MCF 10A (cell line): ENCODE measurements at places on chromosomes 2 and 18. TPM values are rescaled to one million over a fixed set of nuclear protein-coding genes. Genes with fewer than 3 reads are reported as not detected.

DNA sequence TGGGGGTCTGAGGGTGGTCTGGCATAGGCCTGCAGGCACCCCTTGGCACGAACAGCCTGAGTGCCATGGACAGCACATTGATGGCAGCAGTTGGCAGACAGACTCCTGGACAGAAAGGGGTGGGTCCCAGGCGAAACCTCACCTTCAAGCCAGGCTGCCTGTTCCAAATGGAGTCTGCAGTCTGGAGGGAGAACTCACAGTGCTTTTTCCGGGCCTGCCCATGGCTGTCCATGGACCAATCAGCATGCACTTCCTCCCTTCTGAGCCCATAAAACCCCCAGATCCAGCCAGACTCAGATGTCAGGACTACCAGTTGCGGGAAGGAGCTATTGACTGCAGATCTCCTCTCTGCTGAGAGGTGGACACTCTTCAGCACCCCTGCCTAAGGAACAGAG lies 694.6 kb upstream of the ACVR2A start:
- H3K4me3 ChIP-seq, result peak overlapping the region; percentile 60
- H3K36me3 ChIP-seq, result no peaks in the 10 kb centered on the region
- peak overlapping the region; percentile 63 for H3K27ac ChIP-seq
- no peak for DNase-seq
- H3K27me3 ChIP-seq, result no peaks in the 10 kb centered on the region

- H3K27me3 ChIP-seq, result no peaks in the 10 kb centered on the region
- peaks cover 51% of the 10 kb centered on the region for H3K36me3 ChIP-seq
- DNase-seq, result no peak
- peak overlapping the region; percentile 53 for H3K27ac ChIP-seq
- peaks cover 9% of the 10 kb centered on the region for H3K4me1 ChIP-seq
Observed at GRCh38 chr2:85377083-85377482, 22.5 kb downstream of the ELMOD3 start.

DNA sequence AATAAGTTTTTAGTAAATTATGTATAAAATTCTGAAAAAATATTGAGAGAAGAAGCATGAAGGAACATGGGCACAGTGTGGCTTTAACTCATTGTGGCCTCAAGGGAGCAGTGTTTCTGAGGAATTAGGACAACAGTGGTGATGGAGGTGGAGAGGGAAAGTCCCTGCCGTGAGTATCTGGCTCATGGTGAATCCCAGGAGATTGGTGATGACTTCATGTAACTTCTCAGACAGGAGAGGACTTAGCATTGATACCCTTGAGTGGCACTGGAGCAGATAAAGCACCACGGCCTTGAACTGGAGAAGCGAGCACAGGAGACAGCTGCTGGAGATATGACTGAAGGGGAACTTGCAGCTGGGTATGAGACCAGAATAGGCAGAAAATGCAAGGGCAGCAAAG lies 35.0 kb upstream of the LRP1B start:
- peak; percentile 56 for DNase-seq
- no peak overlapping the region for H3K4me3 ChIP-seq
- H3K4me1 ChIP-seq, result peaks cover 5% of the 10 kb centered on the region
- peaks cover 55% of the 10 kb centered on the region for H3K27me3 ChIP-seq

- DNase-seq, result no peak
- H3K27me3 ChIP-seq, result no peaks in the 10 kb centered on the region
- H3K36me3 ChIP-seq, result peaks cover 7% of the 10 kb centered on the region
- H3K4me3 ChIP-seq, result no peak overlapping the region
- H3K4me1 ChIP-seq, result peaks cover 14% of the 10 kb centered on the region
Observed at GRCh38 chr2:219574484-219575311, 2.6 kb downstream of the INHA start.

GRCh38 chr18:71441156-71441555 lies 1103.0 kb downstream of the CBLN2 start:
- H3K27me3 ChIP-seq, result peaks cover 14% of the 10 kb centered on the region
- no peak for DNase-seq
- no peak overlapping the region for H3K4me3 ChIP-seq
- H3K4me1 ChIP-seq, result no peaks in the 10 kb centered on the region
- H3K27ac ChIP-seq, result no peak overlapping the region

DNA sequence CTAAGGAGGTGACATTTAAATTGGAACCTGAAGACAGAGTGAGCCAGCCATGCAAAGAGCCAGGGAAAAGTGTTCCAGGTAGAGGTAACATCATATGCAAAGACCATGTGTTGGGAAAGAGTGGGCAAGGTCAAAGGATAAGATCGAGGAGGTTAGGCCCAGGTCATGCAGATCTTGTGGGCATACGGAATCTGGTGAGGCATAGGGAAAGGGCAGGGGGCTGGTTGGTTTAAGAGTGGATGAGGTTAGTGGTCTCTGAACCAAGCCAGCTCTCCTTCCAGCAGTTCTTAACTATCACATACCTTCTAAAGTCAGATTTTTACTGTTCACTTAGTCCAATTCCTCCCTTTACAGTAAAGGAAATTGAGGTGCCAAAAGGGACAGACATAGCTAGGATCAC lies 3.0 kb downstream of the ANKRD53 start:
- H3K4me3 ChIP-seq, result no peak overlapping the region
- H3K36me3 ChIP-seq, result peaks cover 6% of the 10 kb centered on the region
- H3K27ac ChIP-seq, result no peak overlapping the region
- no peaks in the 10 kb centered on the region for H3K27me3 ChIP-seq
- no peak for DNase-seq

DNA sequence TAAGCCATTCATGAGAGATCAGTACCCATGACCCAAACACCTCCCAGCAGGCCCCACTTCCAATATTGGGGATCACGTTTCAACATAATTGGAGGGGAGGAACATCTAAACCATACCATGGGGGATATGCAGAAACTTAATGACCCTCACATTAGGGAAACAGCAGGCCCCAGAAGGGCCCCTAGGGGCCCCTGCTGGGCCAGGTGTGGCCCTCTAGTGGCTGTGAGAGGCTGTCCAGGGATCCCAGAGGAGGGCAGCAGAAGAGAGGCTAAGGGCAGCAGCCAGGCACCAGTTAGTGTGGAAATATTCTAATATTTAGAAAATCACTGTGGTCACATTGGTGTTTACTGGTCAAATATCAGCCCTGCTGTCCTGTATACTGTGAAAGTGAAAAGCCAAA lies 49.3 kb upstream of the ANKRD44 start:
- H3K27ac ChIP-seq, result no peak overlapping the region
- H3K4me1 ChIP-seq, result no peaks in the 10 kb centered on the region
- no peak overlapping the region for H3K4me3 ChIP-seq
- H3K27me3 ChIP-seq, result no peaks in the 10 kb centered on the region
- DNase-seq, result no peak

DNA sequence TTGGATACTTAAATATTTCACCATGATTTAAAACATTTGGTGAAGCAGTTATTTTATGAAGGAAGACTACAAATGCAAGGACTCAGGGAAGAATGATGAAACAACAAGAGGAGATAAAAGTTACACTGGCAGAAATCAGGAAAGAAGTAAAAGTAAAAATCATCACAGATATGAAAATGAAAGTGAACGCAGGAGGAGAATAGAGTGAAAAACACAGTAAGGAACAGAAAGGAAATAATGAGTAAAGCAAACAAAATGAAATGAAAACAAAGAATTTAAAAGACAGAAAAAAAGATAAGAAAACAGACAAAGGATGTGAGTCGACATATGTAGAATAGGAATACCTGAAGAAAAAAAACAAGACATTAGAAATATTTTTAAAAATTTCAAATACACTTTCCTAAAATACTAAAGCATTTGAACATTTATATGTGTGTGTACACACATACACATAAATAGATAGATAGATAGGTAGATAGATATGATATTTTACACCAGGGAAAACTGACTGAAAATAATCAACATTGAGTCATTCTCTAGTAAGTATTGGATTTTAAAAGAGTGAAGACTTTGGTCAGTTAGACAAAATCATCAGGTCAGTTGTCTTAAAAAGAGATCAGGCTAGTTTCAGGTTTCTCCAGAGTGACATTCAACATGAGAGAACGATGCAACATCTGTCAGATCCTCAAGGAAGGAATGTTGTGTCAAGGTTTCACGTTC lies 12.1 kb upstream of the KDSR start:
- no peak overlapping the region for H3K4me3 ChIP-seq
- peaks cover 9% of the 10 kb centered on the region for H3K36me3 ChIP-seq
- H3K27me3 ChIP-seq, result no peaks in the 10 kb centered on the region
- H3K27ac ChIP-seq, result no peak overlapping the region
- H3K4me1 ChIP-seq, result peaks cover 16% of the 10 kb centered on the region

DNA sequence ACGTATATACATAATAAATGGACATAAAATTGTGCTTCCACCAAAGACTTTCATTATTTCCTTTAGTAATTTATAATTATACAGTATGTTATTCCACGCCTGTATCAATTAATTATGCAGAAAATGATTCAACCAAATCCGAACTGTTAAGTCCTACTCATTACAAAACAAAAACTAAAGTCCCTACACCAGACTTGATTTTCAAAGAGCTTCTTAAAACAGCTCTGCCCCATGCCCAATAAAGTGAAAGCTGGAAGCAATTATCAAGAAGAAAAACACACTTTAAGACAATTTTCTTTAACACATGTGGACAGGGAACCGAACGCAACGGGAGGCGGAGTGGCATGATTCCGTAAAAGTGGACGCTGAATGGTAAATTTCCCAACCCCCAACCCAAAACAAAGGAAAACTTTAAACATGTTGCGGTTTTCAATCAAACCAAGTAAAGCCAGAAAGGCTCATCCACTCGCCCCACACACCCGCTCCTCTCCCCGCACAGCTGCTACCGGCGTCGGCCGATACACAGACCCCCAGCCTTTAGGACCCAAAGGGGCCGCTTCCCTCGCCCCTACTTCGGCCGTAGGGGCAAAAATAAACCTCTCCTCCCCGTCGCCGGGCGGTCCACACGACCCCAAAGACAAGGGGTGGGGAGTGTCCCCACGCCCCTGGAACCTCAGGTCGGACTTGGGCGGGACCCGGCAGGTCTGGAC lies 705 bp downstream of the YES1 start:
- peak overlapping the region; percentile 99 for H3K27ac ChIP-seq
- peaks cover 29% of the 10 kb centered on the region for H3K4me1 ChIP-seq
- H3K36me3 ChIP-seq, result peaks cover 6% of the 10 kb centered on the region

- H3K27ac ChIP-seq, result no peak overlapping the region
- no peaks in the 10 kb centered on the region for H3K36me3 ChIP-seq
- no peaks in the 10 kb centered on the region for H3K27me3 ChIP-seq
- H3K4me3 ChIP-seq, result no peak overlapping the region
Observed at GRCh38 chr18:22422909-22423548, 5.3 kb upstream of the CTAGE1 start.

- no peak overlapping the region for H3K4me3 ChIP-seq
- no peaks in the 10 kb centered on the region for H3K36me3 ChIP-seq
- no peak overlapping the region for H3K27ac ChIP-seq
- peaks cover 8% of the 10 kb centered on the region for H3K4me1 ChIP-seq
Observed at GRCh38 chr2:219165058-219165911, 4.5 kb downstream of the SLC23A3 start.

- H3K27me3 ChIP-seq, result no peaks in the 10 kb centered on the region
- peak; percentile 95 for DNase-seq
- no peak overlapping the region for H3K4me3 ChIP-seq
- H3K27ac ChIP-seq, result no peak overlapping the region
Observed at GRCh38 chr2:50953021-50953420, 78.9 kb downstream of the NRXN1 start.

- peaks cover 15% of the 10 kb centered on the region for H3K36me3 ChIP-seq
- H3K4me3 ChIP-seq, result no peak overlapping the region
- no peak for DNase-seq
- H3K27ac ChIP-seq, result no peak overlapping the region
- no peaks in the 10 kb centered on the region for H3K27me3 ChIP-seq
Observed at GRCh38 chr18:48844271-48844670, 106.5 kb downstream of the SMAD7 start.

DNA sequence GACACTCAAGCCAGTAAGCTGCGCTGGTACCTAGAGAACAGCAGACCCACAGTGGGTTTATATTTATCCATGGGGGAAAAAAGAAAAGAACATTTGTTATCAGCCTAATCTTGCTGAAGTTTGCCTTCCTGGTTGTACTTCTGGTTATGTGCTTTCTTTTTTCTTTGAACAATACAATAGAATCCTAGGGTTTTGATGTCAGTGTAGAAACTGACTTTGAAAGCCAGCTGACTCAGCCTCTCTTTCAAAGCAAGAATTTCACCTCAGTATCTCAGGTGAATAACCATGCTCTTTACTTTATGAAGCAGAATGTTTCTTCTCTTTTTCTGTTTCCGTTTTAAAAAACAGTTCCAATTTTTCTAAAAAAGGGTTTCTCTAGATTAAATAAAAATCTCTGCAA lies 78.4 kb downstream of the CD8B2 start:
- no peak overlapping the region for H3K27ac ChIP-seq
- DNase-seq, result no peak
- H3K36me3 ChIP-seq, result no peaks in the 10 kb centered on the region
- H3K4me1 ChIP-seq, result no peaks in the 10 kb centered on the region
- H3K27me3 ChIP-seq, result peaks cover 7% of the 10 kb centered on the region

DNA sequence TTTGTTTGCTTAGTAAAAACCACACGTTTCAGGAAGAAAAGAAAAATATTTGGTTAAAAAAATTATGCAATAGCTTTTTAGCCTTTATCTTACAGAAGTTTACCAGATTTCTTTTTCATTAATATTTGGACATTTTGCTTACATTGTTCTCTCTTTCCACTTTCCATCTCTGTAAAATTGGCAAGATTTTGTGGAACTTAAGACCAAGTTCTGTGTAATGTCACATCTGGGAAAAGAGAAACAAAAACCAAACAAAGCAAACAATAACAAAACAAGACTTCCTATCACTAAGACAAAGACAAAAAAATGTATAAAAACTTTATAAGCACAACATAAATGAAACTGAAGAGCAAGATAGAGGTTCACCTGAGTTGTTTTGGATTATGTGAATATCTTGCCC lies 1392.1 kb upstream of the CELF4 start:
- no peak overlapping the region for H3K4me3 ChIP-seq
- no peak for DNase-seq
- no peaks in the 10 kb centered on the region for H3K36me3 ChIP-seq
- H3K4me1 ChIP-seq, result no peaks in the 10 kb centered on the region
- H3K27ac ChIP-seq, result no peak overlapping the region

- no peak overlapping the region for H3K4me3 ChIP-seq
- no peaks in the 10 kb centered on the region for H3K36me3 ChIP-seq
- no peaks in the 10 kb centered on the region for H3K4me1 ChIP-seq
Observed at GRCh38 chr2:100198461-100199230, 56.3 kb upstream of the AFF3 start.

GRCh38 chr18:15165048-15165447 lies 417.1 kb downstream of the ANKRD30B start:
- H3K36me3 ChIP-seq, result no peaks in the 10 kb centered on the region
- no peaks in the 10 kb centered on the region for H3K4me1 ChIP-seq
- DNase-seq, result no peak
- no peaks in the 10 kb centered on the region for H3K27me3 ChIP-seq
- H3K4me3 ChIP-seq, result no peak overlapping the region

CELF4 gene
- not detected in 2 replicates for total RNA-seq

SERPINB3 gene
- 0.28 TPM in 1 of 2 replicates, not detected in the other for total RNA-seq

POTEC gene
- not detected in 2 replicates for total RNA-seq

MAL gene
- total RNA-seq, result not detected in 2 replicates

NCKAP5 gene
- total RNA-seq, result not detected in 2 replicates

ADD2 gene
- total RNA-seq, result 0.23 and 0.34 TPM in 2 replicates

MAP2 gene
- 16.2 and 40.2 TPM in 2 replicates for total RNA-seq

CNGA3 gene
- total RNA-seq, result not detected in 2 replicates

MFSD2B gene
- total RNA-seq, result 0.26 TPM in 1 of 2 replicates, not detected in the other

GPN1 gene
- total RNA-seq, result 28.6 and 30.5 TPM in 2 replicates

CRYGD gene
- not detected in 2 replicates for total RNA-seq

CRYGB gene
- total RNA-seq, result not detected in 2 replicates

CFC1 gene
- total RNA-seq, result not detected in 2 replicates

CFAP53 gene
- total RNA-seq, result 2.2 and 5.0 TPM in 2 replicates

SCYGR4 gene
- not detected in 2 replicates for total RNA-seq

CHRND gene
- total RNA-seq, result not detected in 2 replicates
